ENCODE measurements at places on chromosomes 3 and 15.

GRCh38 chr3:58577269-58577821 is at the start of gene FAM107A:
TSS of gene FAM107A (minus strand) at chr3:58577391. CDS start at chr3:58569860, 7,531 bp downstream.
- DNase-seq: no peak

DNA sequence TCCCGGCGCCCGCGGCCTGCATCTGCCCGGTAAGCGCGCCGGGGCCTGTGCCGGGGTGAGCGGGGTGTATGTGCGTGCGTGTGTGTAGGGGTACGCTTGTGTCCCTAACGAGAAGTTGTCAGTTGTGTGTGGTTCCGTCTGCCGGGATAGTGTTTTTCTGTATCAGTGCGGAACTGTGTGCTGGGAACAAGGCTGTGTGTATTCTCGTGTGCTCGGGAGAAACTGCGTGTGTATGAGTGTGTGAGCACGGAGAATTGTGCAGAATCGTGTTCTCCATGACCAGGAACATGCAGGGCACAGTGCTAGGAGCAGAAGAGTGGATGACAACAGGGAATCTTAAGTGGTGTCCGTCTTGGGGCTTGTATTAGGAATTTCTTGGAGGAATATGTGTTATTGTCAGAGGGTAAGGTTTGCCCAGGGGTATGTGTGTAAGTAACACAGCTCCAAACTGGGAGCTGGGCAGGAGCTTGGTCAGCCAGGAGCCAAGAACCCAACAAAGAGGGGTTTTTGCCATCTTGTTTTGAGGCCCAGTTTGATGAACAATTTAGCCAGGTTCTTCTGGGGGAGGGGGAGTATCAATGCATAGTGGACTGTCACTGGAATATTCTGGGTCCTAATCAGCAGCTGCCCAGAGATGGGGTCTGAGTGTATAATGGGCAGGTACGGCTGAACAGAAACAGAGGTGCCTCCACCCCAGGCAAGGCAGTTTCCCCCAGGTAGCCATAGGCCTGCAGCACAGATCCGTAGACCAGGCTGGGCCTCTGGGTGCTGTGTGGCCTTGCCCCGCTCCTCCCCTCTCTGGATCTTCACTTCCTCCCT is 2.1 kb downstream of the ISL2 start:
- no peak for DNase-seq

GRCh38 chr3:196284396-196284795 is 3.1 kb downstream of the PCYT1A start:
- DNase-seq: no peak

- no peak for DNase-seq
Measured at GRCh38 chr15:63050731-63051155, 8.2 kb downstream of the TPM1 start.

Data from NCI-H1092 (cell line).